ENCODE measurements at places on chromosomes 5 and 9.

DNA sequence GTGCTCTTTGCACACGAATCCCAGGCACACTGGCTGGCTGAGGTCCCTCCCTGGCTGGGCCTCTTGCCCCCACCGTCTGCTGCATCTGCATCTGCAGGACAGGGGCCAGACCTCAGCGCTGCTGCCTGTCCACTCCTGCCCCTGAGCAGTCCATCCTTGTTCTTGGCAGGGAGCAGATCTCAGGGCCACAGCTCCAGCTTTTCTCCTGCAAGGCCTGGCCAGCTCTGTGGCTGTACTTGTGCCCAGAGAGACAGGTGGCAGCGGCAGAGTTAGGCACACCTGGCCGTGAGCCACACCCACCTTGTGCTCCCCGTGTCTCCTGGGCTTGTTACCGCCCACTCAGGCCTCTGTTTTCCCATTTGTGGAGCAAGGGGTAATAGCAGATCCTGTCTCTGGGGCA is 13.9 kb downstream of the NEK6 start:
- DNase-seq, result no peak

DNA sequence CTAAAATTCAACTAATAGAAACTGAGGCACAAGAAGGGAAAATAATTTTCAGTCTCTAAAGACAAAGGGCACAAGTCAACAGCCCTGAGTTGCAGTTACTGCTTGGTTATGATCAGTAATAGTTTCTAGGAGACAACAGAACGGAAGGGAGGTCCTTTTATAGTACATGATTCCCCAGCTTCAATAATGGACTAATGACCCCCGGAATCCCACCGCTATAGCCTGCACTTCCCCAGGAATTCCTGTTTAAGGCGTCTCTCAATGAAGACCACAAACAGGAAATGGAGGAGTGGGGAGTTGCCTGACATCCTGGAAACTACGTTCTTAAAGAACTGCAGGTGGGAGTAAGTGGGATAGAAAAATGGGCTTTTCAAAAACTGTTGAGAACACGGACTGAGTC is 60.6 kb downstream of the DIAPH1 start:
- no peak for DNase-seq

- no peak for DNase-seq
Measured at GRCh38 chr9:80049096-80049782, 477.5 kb downstream of the TLE4 start.

DNA sequence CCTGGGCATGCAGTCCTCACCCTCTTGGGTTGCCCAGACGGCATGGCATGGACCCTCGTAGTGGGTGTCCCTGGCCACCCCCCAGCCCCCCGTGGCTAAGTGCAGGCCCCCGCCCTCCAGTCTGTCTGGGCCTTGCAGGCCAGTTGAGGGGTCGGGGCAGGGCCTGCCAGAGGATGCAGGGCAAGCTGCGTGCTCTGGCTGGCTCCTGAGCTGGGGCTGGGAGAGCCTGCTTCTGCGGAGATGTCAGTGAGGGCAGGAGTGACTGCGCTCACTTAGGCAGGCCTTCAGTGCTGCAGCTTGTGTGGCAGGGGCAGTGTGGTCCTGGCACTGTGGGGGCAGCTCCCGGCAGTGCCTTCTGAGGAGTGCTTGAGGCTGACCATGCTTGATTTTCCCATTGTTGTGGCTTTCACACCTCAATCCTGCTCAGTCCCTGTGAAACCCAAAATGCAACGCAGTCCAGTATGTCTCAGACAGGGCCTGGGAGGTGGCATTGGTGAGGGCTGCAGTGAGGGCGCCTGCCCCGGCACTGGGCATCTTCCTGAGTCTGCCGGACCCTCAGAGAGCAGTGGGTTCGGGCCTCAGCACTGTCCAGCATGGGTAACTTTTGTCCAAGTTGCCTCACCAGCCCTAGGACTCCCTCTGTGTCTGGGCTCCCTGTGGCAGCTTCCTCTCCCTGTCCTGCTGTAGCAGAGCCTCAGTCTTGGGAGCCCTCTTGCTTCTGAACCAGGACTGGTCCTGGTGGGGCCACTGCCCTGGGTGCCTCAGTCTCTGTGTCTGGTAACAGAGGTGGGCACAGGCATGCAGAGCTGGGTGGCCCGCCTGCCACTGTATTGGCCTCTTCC is 93.0 kb downstream of the PHF2 start:
- peak; percentile 12 for DNase-seq

DNA sequence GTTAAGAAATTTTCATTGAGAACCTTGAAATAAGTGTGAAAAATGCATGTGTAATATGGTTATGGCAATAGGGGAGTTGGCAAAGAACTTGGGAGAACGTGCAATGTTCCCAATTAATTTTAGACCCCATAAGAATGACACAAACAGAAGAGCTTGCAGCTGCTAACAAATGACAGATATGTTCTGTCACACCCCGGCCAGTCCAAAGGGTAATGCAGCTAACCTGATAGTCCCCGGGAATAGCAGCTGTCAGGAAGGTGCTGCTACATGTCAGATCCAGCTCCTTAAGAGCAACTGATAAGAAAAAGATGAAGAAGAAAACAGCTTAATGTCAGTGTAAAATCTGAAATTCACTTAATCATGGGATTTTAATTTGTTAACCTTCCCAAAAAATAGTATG is 30.4 kb downstream of the SEMA5A start:
- no peak for DNase-seq

DNA sequence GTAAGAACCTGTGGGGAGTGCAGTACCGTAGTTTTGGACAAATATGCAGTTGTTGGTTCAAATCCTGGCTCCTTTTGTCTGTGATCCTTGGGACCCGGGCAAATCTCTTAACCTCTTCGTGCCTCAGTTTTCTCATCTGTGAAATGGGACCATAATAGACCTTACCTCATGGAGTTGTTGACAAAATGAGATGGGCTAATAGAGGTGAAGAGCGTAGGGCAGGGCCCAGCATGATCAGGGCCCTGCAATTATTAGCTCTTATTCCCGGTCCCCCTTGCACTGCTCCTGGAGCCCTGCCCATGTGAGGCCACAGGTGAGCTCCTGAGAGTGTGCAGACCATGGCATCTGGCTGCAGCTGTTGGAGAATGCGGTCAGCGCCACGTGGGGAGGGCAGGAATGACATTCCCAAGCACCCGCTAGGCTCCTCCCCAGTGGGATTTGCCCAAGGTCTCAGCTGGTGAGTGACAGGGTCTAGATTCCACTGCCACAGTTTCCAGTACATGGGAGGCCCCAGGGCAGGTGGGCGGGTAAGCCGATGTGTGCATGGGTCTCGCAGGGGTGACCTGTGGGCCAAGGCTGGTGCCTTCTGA is 41.0 kb downstream of the NEK6 start:
- DNase-seq, result no peak

GRCh38 chr9:121674952-121675351 is 23.5 kb downstream of the DAB2IP start:
- DNase-seq, result no peak

DNA sequence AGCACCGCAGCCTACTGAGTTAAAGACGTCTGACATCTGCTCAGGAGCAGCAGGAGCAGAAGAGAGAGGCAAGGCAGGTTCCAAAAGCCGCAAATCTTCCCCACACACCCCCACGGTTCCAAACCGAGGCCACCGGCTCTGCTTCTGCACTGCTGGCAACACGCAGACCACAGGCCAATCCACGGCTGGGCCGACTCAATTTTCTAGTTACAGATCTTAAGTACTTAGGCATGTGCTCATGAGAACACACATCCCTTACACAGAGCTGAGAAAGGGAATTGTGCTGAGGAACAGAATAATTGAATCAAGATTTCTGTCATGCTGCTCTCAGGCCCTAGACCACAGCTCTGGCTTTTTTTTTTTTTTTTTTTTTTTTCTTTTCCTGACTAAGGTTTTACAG is 32.6 kb downstream of the PAX5 start:
- no peak for DNase-seq

DNA sequence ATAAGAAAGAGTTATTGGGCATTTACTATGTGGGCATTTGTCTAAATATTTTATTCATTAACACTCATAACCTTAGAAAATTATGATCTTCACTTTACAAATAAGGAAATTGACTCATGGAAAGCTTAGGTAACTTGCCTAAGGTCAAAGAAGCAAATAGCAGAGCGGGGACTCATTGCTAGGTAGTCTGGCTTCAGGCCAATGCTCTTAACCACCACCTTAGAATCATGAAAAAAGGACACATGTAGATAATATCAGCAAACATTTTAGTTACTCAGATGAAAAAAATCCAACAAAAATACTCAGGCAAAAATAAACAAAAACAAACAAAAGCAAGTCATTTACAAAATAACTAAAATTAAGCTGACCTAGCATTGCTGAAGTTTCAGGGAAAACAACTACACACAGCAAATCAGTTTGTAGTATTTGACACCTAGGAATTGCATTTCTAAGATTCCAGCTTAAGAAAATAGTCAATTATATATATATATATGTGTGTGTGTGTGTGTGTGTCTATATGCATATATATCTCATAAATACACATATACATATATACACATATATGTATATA is 166.0 kb downstream of the HMHB1 start:
- DNase-seq, result no peak

GRCh38 chr9:127905788-127906191 is 6.4 kb upstream of the ST6GALNAC6 start:
- peak; percentile 70 for DNase-seq

DNA sequence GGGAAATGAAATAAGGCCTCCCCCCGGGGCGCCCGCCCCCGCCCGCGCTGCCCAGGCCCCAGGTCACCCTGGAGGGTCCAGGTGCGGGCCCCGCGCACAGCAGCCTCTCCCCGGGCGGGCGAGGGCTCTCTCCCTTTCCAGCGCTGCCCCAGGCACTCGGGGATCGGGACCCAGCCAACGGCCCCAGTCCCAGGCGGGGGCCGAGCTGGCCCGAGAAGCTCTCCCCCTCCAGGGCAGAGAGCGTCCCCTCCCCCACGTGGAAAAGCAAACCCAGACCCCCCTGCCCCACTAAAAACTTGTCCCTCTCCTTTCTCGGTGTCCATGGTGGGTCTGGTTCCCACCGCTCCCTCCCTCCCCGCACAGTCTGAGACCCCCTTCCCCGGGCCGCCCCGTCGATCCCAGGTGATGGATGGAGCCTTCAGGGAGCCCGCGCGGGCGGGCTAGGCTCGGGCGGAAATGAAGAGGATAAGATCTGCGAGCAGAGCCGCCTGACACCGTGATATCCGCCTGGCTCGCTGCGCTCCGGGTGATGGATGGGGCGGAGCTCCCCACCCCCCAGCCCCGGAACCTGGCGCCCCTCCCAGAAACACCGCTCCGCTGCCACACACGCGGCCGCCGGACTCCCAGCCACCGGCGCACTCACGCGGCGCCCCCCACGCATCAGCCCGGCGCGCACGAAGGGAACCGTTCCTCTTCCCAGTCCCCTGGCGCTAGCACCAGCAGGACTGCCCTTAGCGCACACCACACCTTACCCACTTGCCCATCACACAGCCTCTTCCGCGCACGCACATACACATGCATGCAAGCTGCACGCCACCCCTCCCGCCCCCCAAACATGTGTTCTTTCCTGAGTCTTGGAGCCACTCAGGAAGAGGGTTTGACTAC is 81.7 kb upstream of the ZBTB43 start:
- peak; percentile 65 for DNase-seq

DNA sequence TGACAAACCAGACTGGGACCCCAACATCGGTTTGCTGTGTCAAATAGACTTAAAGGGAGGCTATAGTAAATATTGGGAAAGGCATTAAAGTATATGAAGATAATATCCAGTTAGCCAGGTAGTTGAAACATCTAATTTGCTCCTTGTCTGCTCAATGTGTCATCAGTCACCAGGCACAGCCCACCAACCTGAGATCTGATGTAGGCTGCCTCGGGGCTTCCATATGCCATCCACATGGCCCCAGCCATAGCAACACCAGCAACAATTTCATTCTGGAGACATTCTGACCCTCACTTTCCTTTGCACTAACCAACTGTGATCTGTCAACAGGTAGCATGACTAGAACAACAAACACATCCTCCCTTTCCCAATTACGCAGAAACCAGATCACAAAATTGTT is 196.0 kb downstream of the NR2F1-AS1 start:
- no peak for DNase-seq

- DNase-seq, result no peak
Measured at GRCh38 chr9:8857068-8857925, 1057.7 kb upstream of the DMAC1 start.

GRCh38 chr9:6590772-6591384 is 54.7 kb downstream of the GLDC start:
- DNase-seq, result no peak

DNA sequence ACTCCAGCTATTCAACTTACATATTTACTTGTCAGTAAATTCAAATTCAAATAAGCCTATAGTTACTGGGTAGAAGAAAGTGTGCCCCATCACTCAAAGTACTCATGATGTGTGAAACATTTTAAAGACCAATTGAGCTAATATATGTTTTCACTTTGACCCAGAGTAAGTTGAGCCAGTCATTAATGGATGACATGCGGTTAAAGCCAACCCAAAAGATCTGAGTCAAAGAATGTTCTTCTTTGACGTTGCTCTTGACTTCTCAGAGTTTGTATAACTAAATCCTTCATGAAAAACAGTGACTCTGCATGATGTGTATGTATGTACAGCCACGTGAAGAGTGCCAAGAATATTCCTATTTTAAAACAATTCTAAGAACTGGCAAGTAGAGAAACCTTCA is 237.4 kb downstream of the NR2F1-AS1 start:
- no peak for DNase-seq

DNA sequence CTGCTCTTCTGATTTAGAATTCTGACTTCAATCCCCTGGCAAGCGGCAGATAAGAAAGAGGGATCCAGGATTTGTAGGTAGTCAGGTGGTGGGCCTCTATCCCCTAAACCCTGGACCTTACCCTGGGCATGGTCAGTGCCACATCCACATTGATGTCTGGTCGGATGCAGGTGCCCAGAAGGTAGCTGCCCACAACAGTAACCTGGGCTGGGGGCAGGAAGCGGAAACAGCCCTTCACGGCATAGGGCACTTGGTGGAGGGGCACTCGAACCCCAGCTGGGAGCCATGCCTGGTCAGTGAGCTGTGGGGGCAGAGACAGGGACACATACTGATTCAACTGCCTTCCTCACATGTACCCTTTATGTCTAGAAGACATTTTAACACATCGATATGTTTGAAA is 3.8 kb downstream of the NOL6 start:
- no peak for DNase-seq

- peak; percentile 46 for DNase-seq
Measured at GRCh38 chr5:40680741-40681362, 1.1 kb downstream of the PTGER4 start.

- peak; percentile 40 for DNase-seq
Measured at GRCh38 chr9:99118782-99119466, 14.0 kb downstream of the TGFBR1 start.

GRCh38 chr5:1481266-1481958 is 36.2 kb upstream of the SLC6A3 start:
- DNase-seq, result no peak

GRCh38 chr5:61177070-61177469 is 14.8 kb upstream of the SMIM15 start:
- no peak for DNase-seq

GRCh38 chr5:33049842-33050241 is 338.7 kb downstream of the NPR3 start:
- no peak for DNase-seq

All from activated CD8-positive, alpha-beta memory T cell treated with anti-CD3 and anti-CD28 coated beads, Interleukin-2, amount 50 U/mL, for 4 hours (primary cell).